ENCODE measurements at places on chromosomes 1 and 21.

DNA sequence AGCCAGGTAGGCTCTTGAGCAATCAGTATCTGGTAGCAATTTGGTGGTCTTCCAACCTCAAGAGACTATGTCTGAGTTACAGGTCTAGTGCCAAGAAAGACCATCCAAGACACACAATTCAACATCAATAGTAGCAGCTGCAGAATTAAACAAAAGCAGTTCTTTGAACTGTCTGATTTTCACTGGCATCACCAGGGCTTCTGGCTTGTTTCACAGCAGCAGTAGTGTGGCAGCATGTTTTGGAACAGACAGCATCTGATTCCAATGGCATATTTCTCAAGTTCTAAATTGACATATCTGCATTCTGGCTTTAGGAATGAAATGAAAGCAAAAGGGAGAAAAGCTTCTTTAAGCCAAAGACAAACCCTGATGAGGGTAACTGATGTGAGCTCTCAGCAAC, 334.7 kb upstream of the PRMT6 start:
- no peak for DNase-seq

- no peak for DNase-seq
Observed at GRCh38 chr1:41240781-41241353, 1.2 kb downstream of the SCMH1 start.

DNA sequence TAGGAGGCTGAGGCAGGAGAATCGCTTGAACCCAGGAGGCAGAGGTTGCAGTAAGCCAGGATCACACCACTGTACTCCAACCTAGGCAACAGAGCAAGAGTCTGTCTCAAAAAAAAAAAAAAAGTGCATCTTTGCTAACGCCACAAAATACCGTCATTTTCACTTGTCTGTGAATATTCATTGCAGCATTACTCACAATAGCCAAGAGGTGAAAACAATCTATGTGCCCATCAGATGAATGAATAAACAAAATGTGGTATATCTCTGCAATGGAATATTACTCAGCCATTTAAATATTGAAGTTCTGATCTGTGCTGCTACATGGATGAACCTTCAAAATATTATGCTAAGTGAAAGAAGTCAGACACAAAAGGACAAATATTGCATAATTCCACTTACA, 7.9 kb upstream of the TIAM1 start:
- no peak for DNase-seq

DNA sequence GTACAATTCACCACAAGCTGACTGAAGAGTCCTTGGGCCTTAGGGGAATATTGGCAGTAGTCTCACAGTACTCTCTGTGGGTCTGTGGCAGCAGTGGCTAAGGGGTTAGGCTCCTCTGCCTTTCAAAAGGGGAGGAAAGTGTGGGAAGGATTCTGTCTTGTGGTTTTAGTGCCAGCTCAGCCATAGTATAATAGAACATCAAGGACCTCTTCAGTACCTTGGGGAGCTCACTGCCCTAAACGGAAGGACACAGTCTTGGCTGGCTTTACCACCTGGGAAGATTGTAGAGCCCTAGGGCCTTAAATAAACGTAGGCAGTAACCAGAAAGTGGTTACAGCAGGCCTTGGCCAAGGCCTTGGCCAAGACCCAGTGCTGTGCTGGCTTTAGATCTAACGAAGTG, 265.7 kb downstream of the COL11A1 start:
- DNase-seq, result no peak

GRCh38 chr1:225343618-225344017, 84.2 kb downstream of the LBR start:
- no peak for DNase-seq

DNA sequence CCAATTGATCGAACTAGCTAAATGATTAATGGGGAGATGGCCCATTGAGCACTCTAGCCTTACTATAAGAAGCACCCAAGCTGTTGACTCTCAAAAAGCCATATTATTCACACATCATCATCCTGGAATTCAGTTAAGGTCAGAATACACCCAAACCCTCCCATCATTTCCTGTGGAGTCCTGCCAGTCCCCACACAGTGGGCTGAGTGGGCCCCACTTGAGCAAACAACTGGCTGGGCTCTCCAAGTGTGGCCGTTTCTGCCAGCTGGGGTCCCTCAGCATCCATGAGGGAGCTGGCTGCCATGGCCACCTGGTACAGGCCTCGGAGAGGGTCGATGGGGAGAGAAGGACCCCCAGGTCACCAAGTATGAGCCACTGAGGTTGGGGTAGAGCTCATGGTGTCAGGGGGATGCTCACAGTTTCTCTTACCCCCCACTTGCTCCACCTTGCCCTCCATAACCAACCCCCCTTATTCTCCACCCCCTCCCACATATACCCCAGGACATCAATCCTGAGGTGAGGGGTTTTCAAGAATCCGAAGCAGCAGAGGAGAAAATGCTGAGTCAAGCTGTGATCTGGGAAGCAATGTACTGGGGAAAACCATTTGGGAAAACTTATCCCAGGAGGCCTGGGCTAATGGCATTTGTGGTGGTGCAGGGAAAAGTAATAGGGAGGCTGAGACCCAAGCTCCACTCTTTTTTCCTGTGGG, 60.3 kb downstream of the UBE2T start:
- DNase-seq, result no peak

- no peak for DNase-seq
Observed at GRCh38 chr1:38047603-38048141, 1.1 kb upstream of the POU3F1 start.
